Urinary bladder (tissue), 4 donors: ENCODE measurements at places on chromosomes 3 and 15. TPM values are rescaled to one million over a fixed set of nuclear protein-coding genes. Genes with fewer than 3 reads are reported as not detected.

Gene EFCC1
- 5.7 TPM for total RNA-seq

Gene TMEM40
- 2.3 TPM for total RNA-seq

Gene THOC7
- 51.2 TPM for total RNA-seq

Gene TMOD2
- total RNA-seq: 34.0 TPM

Gene LIPH
- total RNA-seq: 10.1 TPM

Gene ADGRG7
- 0.11 TPM for total RNA-seq

GRCh38 chr3:15936312-15936711 is 138.5 kb upstream of the ANKRD28 start:
- no peak for DNase-seq

- no peak for DNase-seq
Measured at GRCh38 chr3:116112696-116113095, 332.6 kb downstream of the LSAMP start.

GRCh38 chr3:40873476-40873875 is 325.8 kb upstream of the CTNNB1 start:
- DNase-seq: no peak

GRCh38 chr15:100093211-100094126 is 248.3 kb downstream of the ADAMTS17 start:
- DNase-seq: no peak

- no peak for DNase-seq
Measured at GRCh38 chr15:57156210-57156884, 220.0 kb upstream of the CGNL1 start.

DNA sequence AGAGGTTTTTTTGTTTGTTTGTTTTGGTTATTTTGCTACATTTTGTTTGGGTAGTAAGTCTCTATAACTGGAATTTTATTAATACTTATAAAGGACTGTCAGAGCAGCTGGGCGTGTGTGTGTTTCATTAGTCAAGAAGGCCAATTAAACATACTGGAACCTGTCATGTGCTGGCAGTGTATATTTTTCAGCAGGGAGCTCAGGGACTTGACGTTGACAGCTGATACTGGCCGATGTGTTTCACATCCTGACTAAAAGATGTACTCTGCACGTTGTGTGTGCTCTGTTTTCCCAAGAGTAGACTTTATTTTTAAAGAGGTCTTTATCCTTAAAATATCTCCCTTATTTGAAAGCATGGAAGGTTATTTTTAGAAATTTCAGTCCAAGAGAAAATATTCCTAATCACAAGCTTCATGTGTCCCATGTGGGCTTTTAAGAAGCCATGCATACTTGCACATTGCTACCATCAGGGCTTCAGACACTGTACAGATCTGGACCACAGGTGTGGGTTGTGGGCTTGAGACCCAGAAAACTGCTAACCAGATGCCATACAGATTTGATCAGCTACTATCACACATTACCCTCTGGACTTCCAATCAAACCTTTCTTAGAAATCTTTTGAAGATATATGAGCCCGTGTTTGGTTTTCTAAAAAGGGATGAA is 135.9 kb downstream of the FEZF2 start:
- no peak for DNase-seq
